ENCODE measurements at places on chromosomes 3 and 15.
A peak's percentile ranks its signal among the peaks of the same experiment; 100 is the strongest.

- DNase-seq, result no peak
Observed at GRCh38 chr3:196947136-196947859, 5.0 kb upstream of the NCBP2 start.

GRCh38 chr15:98580572-98580971, 67.8 kb upstream of the IGF1R start:
- DNase-seq, result no peak

- DNase-seq, result no peak
Observed at GRCh38 chr3:29922992-29923746, 642.3 kb downstream of the RBMS3 start.

DNA sequence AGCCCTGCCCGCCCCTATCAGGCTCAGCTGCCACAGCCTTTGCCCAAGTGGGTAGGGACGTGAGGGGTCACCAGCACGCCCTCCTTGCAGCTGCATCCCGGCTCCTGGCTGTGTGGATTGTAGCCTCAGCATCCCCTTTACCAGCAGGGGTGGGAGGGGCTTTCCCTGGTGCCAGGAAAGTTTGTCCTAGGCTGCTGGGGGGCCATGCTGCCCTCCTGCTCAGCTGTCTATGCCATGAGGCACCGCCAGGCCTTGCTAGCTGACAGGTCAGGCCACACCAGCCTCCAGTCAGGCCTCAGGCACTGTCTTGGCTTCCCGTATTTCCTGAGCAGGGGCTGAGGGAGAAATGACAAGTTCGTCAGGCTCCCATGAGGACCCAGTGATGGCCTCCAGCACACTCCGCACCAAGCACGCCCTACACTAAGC, 32.3 kb downstream of the TKT start:
- DNase-seq, result no peak

DNA sequence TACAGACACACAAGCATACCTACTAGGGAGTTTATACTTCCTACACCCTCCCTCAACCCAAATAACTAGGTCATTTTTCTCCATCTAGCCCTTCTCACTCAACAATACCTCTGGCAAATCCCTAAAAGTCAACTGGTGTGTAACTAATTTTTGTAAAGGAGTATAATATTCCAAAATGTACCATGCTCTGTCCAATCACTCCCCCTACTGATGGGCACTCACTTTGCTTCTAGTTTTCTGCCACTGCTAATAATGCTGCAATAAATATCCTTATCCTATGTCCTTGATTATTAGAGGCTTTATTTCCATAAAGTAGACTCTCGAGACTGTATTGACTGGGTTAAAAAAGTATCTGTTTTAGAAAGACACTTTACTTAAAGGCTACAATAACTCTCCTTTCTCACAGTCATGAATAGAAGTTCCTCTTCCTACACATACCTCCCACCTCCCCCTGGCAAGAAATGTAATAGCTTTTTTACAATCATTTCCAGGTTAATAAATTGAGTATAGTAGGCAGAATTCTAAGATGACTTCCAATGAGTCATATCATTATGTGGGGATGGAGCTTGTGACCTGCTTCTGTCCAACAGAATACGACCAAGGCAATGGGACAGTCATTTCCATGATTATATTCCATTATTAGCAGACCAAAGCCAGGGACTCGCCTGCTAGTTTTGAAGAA, 30.0 kb downstream of the SHQ1 start:
- DNase-seq, result no peak

DNA sequence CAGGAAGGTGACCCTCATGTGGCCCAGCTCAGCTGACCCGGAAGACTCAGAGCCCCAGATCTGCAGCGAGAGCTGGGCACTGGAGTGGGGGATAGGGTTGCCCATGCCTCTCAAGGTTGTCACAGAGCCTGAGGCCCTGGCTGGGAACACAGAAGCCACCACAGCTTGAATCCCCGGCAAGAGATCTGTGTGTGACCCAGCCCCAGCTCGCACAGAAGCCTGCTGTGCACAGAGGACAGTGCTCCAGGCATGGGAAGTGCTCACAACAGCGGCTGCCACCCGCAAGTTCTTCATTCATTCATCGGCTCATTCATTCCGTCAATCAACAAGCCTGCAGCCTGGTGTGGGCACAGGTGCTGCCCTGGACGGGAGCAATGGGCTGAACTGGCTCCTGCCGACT, 36.4 kb downstream of the DNAJB8 start:
- DNase-seq, result no peak

- no peak for DNase-seq
Observed at GRCh38 chr3:188812198-188812597, 359.6 kb upstream of the TPRG1 start.

DNA sequence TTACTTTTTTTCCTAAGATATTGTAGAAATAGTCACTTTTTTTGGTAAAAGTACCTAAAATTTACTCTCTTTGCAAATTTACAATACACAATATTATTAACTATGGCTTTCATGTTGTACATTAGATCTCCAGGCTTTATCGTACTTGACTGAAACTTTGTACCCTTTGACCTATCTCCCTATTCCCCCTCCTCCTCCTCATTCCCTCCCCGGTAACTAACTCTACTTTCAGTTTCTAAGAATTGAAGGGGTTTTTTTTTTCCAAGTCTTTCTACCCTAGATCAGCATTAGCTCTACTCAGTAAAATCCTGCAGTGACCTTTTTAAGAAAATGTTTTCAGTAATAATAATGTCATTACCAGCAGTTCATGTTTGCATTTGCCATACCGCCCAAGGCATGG, 10.1 kb downstream of the HACL1 start:
- DNase-seq, result no peak

GRCh38 chr15:42018306-42019224, 2.3 kb downstream of the PLA2G4E start:
- no peak for DNase-seq

GRCh38 chr3:169399068-169399467, 264.4 kb downstream of the MECOM start:
- DNase-seq, result no peak

DNA sequence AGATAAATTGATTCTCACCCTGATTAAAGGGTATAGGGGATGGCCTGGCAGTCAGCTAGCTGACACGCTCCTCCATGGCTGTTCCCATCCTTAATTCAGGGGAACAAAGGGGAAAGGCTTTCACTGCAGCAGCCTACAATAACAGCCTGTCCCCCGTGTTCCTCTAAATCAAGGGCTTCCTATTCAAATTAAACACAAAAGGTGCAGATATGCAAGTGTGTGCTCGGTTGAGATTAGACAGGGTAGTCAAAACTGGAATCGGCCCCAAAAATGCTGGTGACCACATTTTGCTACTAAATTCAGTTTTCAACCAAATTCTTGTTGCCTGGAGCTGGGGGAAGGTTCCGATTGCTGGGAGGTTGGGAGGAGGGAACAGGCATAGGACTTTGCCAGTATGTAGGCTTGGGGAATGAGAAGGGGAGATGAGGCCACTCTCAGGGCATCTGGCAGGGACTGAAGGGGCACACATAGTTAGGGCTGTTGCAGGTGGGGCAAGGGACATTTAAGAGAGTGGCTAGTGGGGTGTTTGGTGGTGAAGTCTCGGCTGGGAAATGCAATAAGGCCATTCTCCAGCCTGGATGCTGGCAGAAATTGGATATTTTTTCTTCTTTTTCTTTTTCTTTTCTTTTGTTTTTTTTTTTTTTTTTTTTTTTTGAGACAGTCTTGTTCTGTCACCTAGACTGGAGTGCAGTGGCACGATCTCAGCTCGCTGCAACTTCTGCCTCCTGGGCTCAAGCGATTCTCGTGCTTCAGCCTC, 32.9 kb upstream of the CTSH start:
- no peak for DNase-seq

- no peak for DNase-seq
Observed at GRCh38 chr3:113253702-113254101, 42.3 kb downstream of the BOC start.

GRCh38 chr3:178382449-178383061, 153.7 kb upstream of the KCNMB2 start:
- DNase-seq, result no peak

DNA sequence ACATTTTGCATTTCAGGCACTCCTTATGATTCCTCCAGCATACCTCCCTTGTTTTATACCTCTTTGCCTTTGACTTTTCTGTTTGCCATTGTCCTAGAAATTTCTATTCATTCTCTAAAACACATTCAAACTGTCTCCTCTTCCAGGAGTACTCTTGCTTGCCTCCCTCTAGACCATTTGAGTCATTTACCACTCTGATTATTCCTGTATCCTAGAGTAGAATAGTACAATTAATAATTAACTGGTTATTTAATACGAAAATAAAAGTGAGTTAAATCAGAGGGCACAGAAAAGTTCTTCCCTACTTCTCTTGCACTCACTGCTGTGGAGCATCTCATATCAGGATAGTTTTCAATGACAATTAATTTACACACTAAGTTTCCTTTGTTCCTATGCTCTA, 290.2 kb upstream of the RORA start:
- DNase-seq, result no peak

GRCh38 chr3:46116996-46117395, 89.7 kb upstream of the XCR1 start:
- DNase-seq, result no peak

DNA sequence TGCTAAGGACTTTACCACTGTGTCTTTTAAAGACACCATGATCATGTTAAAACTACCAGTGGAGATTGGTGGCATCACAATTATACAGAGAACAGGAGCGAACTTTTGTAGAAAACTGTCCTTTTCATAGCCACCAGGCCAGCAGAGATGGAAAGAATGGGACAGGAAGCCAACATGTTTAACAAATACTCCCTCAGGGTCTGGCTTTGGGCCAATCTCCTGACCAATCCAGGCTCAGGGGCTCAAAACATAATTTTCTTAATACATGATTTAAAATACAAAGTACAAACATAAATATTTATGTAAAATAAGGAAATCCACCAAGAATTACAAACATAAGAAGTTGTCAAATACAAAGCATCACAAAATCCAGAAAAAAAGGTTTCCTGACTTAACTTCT, 266.0 kb downstream of the VPS13C start:
- DNase-seq, result no peak

DNA sequence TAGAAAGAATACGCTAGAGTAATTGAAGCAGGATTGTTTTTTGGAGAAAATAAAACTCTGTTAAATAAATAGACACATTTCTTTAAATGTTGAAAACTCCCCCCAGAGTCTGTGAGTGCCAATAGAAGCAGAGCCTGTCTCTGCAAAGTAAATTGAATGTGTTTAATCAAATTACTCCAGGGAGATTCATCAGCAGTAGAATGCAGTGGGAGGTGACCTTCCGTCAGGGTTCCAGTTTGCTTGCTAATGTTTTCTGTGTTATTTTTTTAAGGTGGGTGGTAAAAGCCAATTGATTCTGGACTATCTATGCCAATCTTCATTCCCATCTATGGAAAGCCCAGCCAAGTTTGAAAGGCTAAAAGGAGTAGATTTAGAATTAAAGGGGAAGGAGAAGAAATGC, 612.4 kb upstream of the GRM7 start:
- DNase-seq, result no peak

DNA sequence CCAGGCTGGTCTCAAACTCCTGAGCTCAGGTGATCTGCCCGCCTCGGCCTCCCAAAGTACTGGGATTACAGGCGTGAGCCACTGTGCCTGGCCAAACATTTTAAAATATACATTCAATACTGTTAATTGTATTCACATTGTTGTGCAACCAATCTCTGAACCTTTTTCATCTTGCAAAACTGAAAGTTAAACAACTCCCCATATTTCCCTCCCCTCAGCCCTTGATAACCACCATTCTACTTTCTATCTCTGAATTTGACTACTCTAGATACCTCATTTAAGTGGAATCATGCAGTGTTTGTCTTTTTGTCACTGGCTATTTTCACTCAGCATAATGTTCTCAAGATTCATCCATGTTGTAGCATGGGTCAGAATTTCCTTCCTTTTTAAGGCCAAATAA, 30.0 kb downstream of the HMCES start:
- no peak for DNase-seq

- DNase-seq, result peak; percentile 23
Observed at GRCh38 chr3:149319750-149320149, 13.7 kb downstream of the TM4SF18 start.

GRCh38 chr3:183099838-183100204, 525 bp upstream of the MCCC1 start:
- DNase-seq, result no peak

GRCh38 chr3:149815321-149815720, 2.3 kb downstream of the RNF13 start:
- DNase-seq, result no peak

- no peak for DNase-seq
Observed at GRCh38 chr3:76307556-76307955, 522.2 kb upstream of the ZNF717 start.

- no peak for DNase-seq
Observed at GRCh38 chr15:62881056-62881455, 161.5 kb upstream of the TPM1 start.

DNA sequence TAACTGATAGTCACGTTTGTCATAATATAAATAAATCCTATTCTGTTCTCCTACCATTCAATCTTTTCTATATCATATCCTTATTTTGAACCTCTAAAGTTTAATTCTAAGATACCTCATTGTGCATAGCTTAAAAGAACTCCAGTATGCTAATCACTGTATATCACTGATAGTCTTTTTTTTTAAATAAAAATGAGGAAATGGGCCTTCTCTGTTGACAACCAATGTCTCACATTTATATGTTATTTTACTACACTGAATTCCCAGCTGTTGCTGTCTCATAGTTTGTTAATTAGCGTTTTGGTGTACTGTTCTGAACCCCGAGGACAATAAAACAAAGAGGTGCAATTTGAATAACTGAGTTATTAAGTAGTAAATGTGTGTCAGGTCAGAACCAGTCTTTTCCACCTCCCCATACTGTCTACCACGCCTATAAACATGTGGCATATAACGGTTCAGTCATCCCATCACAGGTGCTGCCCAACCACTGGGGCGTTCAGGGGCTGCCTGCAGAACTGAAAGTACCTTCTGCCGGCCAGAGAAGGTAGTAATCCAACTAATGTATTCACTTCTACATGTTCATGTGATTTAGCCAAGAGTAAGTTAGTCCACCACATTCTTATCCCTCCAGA, 14.9 kb downstream of the CBLB start:
- no peak for DNase-seq

DNA sequence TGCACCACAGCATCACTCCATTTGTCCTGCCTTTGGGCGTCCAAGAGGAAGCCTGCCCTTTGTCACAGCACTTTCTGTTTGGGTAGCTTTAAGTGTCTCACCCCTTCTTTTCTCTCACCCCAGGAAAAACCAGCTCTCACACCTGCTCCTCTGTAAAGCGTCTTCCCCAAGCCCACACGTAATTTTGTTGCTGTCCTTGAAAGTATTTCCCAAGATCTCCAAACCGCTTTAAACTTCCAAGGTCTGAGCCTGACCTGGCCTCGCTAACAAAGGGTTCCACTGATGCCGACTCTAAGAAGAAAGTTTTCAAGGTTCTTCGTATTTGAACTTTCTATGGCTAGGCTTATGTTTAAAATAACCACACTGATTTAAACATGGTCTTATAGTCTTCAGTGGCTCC, 5.3 kb downstream of the ABHD2 start:
- DNase-seq, result no peak

- DNase-seq, result no peak
Observed at GRCh38 chr15:38671675-38672254, 107.2 kb upstream of the RASGRP1 start.

All from DMS79 treated with DMSO at 0.1 percent for 48 hours (cell line).